ENCODE measurements at places on chromosomes 6 and 20.

DNA sequence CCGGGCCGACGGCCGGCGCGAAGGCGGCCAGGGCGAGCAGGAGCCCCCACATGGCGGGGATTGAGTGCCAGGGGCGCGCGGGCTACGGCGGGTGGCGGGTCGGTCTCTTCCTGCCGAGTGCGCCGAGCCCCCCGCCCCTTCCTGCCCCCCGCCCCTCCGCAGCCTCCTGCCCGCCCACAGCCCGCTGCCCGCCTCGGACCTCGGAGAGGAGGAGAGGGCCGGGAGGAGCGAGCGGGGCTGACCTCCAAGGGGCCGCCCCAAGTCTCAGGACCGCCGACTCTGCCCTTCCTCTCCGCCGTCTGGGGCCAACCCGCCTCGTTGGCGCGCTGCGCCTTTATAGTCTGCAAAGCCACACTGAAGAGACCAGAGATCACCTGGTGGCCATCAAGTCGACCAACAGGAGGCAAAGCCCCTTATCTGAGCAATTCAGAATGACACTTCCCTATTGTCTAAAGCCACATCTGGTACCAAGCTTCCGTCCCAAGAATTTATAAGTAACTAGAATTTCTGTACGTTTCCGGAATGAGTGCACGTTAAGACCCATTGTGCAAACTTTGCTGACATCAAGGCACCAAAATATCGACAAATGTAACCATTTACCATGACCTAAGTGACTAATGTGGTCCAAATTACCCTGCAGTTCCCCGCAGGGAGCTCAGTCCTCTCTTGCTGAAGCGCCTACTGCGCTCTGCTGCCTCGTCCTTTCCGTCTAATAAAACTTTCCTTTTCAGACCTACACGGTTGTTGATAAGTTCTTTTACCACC is at the start of gene CPXM1:
TSS of gene CPXM1 (minus strand) at position 107 of the 765 bp plus-strand sequence. CDS start at position 52, 55 bp downstream.
- no peak for DNase-seq

- DNase-seq, result no peak
Observed at GRCh38 chr20:4136967-4137334, 121.6 kb upstream of the RNF24 start.

DNA sequence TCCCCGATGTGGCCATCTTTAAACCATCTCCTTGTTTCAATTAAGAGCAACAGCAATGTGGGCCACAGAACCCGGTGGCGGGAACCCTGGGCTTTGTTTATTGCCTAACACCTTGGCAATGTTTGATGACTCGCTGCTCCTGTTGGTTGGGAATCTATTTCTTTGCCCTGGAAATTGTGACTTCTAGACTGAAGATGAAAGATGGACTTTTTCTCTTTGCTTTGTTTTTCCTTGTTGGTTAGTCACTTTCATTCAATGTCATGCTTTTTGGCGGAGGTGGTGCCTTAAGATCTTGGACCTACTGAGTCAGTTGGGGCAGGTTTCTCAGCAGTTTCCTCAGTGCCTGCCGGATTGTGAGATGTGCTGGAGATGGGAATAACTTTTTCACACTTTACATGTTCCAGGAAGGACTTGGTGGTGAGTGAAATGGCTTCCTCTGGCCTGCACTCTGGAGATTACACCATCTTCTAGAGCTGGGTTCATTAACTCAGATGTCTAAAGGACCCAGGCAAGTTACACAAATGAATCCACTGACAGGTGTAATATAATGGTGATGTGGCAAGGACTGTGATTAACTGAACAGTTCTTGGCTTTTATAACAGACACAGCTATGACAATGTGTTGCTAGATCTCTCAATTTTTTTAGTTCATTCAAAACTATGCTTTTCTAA is 56.3 kb downstream of the TSHZ2 start:
- DNase-seq, result no peak

DNA sequence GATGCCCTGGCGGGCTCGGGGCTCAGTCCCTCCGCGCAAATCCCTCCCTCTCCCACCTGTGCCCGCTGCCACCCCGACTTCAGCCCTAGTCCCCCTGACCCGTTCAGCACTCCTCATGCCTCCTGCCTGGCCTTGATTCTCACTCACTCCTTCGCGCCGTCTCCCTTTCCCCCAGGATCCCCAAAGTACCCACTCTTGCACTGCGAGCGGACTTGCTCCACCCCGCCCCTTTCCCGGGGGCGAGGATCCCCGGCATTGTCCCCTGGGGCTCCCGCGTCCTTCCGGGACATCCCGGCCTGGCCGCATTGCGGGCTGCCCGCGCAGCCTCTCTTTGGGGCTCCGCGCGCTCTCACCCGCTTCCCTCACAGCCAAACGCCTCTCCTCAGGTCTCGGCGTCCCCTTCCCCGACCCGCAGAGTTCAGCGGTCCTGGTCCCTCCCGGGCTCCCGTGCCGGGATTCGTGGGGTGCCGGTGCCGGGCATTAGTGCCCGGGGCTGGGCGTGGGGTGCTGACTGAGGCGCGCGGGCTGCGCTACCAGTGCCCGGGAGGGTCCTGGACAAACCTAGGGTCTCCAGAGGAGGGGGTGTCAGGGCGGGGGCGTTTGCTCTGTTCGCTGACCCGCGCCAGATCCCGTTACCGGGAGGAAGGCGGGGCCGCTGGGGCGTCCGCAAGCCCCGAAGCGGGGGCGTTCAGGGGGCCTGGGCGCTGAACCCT is 45.5 kb upstream of the SUPT3H start:
- DNase-seq, result no peak

GRCh38 chr20:4815628-4816027 is 93.9 kb downstream of the PRND start:
- DNase-seq, result no peak

Measured in right renal pelvis (tissue), 4 donors.